Cardiac septum (tissue), 1 donor: ENCODE measurements at places on chromosomes 6 and 20. TPM values are rescaled to one million over a fixed set of nuclear protein-coding genes. Genes with fewer than 3 reads are reported as not detected.

- DNase-seq: no peak
These were observed 11.4 kb downstream of the ULBP3 start for GRCh38 chr6:150057501-150057951.

DNA sequence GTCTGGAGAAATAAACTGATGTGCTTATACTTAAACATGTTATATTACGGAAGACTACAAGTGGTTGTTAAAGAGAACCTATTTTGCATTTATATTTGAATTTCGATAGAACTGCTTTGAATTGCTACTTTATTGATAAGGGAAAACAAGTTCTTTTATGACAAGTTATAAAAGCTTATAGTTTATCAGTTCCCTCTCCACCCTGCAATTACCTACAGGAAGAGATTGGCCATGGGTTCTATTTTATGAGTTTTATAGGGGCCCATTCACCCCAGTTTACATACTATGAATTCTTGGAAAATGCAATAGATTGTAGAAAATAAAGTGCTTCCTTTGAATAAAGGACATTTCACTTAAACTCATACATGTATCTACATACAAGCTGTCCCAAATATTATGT lies 144.4 kb downstream of the AHI1 start:
- DNase-seq: no peak

DNA sequence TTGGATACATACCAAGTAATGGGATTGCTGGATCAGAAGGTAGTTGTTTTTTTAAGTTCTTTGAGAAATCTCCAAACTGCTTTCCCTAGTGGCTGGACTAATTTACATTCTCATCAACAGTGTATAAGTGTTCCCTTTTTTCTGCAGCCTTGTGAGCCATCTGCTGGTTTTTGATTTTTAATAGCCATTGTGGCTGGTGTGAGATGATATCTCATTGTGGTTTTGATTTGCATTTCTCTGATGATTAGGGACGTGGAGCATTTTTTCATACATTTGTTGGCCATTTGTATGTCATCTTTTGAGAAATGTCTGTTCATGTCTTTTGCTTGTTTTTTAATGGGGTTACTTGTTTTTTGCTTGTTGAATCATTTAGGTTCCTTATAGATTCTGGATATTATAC lies 34.8 kb downstream of the TOP1 start:
- no peak for DNase-seq

DNA sequence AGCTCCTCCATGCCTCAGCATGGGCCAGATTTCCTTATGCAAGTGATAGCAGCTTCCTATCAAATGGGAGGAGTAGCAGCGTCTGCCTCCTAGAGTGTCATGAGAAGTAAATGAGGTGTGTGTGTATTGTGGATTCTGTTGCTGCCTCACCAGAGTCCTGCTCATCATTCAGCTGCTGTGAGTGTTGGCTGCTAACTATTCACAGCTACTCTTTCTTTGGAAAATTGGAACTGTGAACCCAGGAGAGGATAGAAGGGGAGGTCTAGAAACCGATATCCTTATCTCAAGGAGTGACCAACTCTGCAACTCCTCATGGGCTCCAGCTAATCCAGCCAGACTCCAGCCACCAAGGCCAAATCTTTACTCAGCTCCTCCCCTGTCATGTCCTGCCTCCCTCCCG lies 63.3 kb downstream of the TOX2 start:
- no peak for DNase-seq

DNA sequence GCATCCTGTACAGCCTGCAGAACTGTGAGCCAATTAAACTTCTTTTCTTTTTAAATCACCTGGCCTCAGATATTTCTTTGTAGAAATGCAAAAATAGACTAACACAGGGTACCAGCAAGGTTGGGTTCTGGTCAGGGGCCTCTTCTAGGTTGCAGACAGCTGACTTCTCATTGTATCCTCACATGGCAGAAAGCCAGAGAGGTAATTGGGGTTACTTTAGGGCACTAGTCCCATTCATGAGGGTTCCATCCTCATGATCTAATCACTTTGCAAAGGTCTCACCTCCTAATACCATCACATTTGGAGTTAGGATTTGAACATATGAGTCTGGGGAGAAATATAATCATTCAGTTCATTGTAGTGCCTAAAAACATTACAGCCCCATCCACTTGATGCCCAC lies 101.5 kb downstream of the LCA5 start:
- no peak for DNase-seq

- DNase-seq: no peak
These were observed 206.0 kb upstream of the PREP start for GRCh38 chr6:105608711-105609374.

GRCh38 chr20:14415467-14415866 lies 78.1 kb upstream of the FLRT3 start:
- DNase-seq: no peak

DNA sequence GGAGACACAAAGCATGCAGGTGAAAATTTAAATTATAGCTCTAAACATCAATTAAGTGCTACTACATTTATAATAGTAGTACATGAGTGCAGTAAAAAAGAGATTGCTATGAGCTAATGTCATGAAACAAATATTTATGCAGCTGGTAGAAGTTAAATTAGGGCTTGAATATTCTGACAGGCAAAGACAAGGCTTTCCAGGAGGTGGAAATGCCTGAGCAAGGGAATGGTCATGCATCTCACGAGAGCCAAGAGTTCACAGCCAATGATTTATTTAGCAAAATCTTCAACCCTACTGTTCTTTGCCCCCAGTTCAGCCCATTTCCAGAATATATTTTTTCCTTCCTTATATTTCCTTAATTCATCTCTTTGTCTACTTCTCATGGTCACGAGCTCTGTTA lies 128.9 kb downstream of the HIVEP2 start:
- no peak for DNase-seq

The SYNCRIP gene
- 73.1 TPM for total RNA-seq

The RBM38 gene
- 63.1 TPM for total RNA-seq

The TP53INP2 gene
- 117 TPM for total RNA-seq

The COL9A3 gene
- total RNA-seq: 0.94 TPM

The CDH4 gene
- not detected for total RNA-seq

The LAMP5 gene
- total RNA-seq: 0.22 TPM

The BNIP5 gene
- not detected for total RNA-seq

The SFTA2 gene
- total RNA-seq: not detected

The TBC1D32 gene
- 4.0 TPM for total RNA-seq

The RIPOR3 gene
- 3.4 TPM for total RNA-seq

The MTFR2 gene
- total RNA-seq: not detected
